ENCODE measurements at places on chromosomes 5 and 9.

DNA sequence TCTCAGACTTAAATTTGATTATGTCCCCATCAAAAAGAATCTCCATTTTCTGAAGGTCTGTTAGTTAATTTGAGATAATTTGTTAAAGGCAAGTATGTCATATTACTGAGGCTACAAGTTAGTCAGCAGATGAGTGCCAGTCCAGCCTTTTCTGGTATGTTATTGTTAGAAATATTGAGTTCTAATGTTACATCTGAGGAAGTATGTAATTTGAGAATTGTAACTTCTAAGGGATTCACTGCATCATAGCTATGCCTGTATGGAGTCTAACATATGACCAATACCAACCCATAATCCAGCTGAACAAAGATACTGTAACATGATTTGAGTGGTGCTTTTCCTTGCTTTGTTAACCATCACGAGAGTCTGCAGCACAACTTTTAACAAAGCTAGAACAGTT lies 13.9 kb downstream of the SLC23A1 start:
- DNase-seq, result no peak

DNA sequence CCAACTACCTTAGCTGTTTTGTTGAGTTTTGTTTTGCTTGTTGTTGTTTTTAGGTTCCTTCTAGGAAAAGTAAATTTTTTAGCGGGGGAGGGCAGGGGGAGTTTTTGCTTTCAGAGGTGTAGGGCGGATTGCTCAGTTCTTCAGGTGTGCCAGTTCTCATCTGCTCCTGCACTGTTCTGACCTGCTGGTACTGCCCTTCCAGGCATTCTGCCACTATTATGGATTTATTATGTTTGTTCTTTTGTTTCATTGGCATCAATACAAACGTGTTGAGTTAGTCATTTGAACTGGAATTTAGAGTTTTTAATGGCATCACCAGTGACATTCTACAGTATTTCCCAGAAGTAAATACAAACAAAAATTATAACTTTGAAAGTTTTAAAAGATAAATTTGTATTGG lies 26.0 kb downstream of the ERCC6L2 start:
- no peak for DNase-seq

GRCh38 chr5:81183811-81184748 lies 49.0 kb upstream of the CKMT2 start:
- DNase-seq, result no peak

- DNase-seq, result no peak
Measured at GRCh38 chr9:98911042-98911441, 32.7 kb upstream of the COL15A1 start.

DNA sequence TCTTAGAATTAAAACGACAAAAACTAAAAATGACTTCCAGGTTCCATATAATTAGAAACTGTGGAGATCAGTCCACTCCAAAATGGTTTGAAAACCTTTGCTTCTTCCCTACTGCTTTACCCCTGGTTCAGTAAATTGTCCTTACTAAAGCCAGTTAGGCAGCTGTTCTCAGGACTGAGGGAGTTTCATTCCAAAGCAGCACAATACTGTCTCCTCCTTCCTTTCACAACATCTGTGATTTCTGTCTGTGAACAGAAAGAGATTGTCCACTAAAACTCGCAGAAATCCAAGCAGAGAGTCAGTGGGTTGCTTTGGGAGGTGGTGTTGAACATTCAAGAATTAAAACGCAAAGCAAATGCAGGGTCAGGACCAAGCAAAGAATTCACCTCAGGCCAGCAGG lies 740.8 kb upstream of the ZNF608 start:
- no peak for DNase-seq

DNA sequence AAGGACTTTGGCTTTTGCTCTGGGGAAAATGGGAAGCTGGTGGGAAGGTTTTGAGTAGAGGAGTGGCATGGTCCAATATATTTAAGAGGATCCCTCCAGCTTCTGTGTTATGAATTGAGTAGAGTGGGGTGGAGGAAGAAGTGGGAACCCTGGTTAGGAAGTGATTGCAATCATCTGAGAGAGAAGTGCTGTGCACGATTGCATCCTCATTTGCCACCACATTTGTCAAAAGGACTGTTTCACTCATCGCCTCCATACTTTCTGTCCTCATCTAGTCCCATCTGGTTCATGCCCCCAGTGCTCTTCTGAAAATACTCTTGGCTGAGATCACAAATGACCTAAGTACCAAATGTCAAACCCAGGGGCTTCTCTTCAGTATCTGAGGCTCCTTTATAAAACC lies 192.1 kb downstream of the RAB3C start:
- no peak for DNase-seq

GRCh38 chr5:174317256-174317894 lies 271.9 kb downstream of the NSG2 start:
- DNase-seq, result no peak

DNA sequence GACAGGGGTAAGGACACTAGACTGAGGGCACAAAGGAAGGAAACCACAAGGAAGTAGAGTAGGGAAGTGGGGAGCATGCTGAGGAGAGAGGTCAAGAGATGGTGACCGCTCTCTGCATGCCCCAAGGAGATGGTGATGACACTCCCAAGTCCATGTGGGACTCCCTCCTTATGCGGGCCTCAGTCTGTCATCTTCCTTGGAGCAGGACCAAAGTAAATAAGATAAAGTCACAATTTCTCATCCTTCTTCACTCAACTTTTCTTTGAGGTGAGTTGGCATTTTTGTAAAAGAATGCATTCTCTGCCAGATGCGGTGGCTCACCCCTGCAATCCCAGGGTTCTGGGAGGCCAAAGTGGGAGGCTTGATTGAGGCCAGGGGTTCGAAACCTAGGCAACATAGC lies 256.7 kb downstream of the DOCK8 start:
- no peak for DNase-seq

DNA sequence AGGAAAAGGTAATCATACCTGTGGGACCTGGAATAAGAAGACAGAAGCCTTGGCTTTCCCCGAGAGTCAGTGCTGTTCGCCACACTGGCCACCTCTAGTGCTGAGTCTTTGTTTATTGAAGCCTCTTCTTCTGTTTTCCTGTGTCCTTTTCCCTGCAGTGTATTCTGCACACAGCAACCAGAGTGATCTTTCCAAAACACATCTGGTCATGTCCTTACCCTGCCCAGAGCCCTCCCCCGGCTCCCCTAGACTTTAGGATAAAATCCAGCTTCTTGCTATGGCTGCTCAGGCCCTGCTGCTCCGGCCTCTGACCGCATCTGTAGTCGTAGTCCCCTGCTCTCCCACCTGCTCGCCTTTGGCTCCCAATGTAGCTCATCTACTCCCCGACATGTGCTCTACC lies 28.3 kb downstream of the GALNT10 start:
- DNase-seq, result no peak

- DNase-seq, result no peak
Measured at GRCh38 chr5:173762930-173763329, 125.2 kb upstream of the CPEB4 start.

- no peak for DNase-seq
Measured at GRCh38 chr5:71834601-71835000, 115.5 kb downstream of the CARTPT start.

DNA sequence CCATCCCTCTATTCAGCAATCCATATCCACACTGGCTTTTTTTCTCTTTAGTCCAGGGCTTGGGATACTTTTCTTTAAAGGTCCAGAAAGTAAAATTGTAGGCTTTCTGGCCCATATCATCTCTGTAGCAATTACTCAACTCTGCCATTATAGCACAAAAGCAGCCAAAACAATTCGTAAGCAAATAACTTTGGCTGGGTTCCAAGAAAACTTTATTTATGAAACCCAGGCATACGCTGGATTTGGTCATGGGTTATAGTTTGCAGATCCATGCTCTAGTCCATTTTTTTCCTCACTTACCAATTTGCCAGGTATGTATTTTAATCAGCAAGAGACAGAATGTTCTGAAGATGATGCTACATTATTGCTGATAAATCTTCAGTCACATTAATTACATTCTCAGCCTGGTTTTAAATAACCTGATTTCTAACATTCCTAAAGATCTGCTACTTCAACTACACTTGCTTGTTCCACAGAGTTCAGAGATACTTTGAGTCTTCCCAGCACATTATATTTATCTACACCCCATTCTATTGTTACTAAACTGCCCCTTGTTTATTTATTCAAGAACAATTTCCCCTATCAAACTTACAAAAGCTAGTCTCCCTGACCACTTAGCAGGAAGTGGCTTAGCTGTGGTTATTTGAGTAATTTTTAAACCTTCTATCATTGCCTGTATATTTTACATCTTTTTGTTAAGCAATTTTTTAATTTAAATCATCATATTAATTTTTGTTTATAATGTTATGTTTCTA lies 161.0 kb downstream of the ISL1 start:
- DNase-seq, result no peak

DNA sequence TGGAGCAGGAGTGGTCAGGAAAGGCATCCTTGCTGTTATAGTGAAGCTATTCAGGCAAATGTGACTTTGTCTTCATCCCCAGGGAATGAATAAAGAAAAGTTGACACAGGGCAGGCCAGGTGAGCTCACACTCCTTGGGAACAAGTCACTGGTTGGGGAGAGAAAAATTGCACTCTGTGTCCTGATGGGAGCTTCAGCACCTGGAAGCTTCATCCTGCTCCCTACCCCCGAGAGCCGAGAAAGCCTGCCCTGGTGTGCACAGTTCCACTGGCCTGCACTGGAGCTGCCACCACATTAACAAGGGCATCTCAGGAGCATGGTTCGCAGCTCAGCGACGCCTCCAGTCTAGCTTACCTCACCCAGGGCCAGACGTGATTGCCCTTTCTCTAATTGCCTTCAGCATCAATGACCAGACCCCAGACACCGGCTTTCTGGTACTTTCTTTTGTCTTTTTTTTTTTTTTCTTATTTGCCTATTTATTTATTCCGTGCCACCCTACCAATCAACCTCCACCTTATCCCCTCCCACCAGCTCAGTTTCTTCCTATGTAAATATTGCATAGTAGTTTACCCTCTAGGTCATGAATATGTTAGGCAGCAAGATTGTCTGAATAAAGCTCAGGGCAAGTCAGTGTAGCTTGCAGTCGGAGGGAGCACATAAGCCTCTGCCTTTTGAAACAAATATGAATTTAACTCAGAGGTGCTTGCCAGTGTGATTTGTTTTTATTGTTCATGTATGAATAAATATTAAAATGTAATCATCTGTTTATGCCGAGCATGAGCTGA lies 87.4 kb downstream of the DOCK2 start:
- DNase-seq, result no peak

All from stimulated activated CD4-positive, alpha-beta T cell treated with anti-CD3 and anti-CD28 coated beads, TNF-alpha, amount 100 ng/mL, for 1 hour (primary cell).